Activated CD4-positive, alpha-beta T cell treated with anti-CD3 and anti-CD28 coated beads for 4 hours (primary cell): ENCODE measurements at places on chromosomes 4 and X.

DNA sequence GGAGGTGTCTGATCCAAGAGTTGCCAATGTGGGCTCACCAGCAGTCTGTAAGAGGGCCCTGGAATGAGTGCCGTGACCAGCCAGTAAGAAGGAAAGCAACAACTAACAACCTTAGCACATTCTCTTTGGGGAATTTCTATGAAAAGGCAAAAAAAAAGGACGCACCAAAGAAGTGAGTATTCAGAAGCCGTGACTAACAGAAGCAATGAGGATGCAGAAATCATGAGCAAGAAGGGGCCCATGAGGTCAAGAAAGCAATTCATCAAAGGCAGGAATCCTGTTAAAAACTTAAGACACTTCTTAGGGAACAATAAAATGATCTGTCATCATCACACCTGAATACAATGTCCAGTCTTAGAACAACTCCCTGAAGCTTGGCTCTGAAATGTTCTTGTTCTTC lies 260.5 kb downstream of the RAPGEF2 start:
- DNase-seq: no peak

GRCh38 chr4:40216622-40217366 lies 20.0 kb downstream of the RHOH start:
- DNase-seq: no peak

DNA sequence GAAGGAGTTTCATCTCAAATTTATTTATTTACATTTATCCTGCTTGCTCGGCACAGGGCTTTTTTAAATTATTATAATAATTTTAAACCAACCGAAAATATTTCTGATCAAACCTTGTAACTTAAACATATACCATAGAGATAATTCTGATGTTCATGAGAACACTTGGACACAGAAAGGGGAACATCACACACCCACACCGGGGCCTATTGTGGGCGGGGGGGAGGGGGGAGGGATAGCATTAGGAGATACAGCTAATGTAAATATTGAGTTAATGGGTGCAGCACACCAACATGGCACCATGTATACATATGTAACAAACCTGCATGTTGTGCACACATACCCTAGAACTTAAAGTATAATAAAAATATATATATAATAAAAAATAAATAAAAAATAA lies 2.9 kb downstream of the ANXA5 start:
- no peak for DNase-seq

DNA sequence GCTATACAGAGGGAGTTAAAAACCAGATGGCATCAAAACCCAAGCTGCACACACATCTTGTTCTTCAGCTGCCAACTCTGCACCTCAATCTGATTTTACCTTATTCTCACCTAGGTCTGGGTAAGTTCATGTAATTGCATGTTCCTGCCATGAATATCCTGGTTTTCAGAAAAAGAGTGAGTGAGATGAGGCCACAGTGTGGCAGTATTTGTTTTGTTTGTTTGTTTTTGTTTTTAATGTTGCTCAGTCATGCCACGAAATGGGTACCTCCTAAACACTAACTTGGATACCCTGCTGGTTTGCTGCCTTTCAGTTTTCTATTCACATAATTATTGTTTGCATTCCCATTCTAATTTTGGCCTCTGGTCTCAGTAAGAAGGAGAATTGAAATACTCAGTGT lies 22.5 kb downstream of the TMEM164 start:
- no peak for DNase-seq

DNA sequence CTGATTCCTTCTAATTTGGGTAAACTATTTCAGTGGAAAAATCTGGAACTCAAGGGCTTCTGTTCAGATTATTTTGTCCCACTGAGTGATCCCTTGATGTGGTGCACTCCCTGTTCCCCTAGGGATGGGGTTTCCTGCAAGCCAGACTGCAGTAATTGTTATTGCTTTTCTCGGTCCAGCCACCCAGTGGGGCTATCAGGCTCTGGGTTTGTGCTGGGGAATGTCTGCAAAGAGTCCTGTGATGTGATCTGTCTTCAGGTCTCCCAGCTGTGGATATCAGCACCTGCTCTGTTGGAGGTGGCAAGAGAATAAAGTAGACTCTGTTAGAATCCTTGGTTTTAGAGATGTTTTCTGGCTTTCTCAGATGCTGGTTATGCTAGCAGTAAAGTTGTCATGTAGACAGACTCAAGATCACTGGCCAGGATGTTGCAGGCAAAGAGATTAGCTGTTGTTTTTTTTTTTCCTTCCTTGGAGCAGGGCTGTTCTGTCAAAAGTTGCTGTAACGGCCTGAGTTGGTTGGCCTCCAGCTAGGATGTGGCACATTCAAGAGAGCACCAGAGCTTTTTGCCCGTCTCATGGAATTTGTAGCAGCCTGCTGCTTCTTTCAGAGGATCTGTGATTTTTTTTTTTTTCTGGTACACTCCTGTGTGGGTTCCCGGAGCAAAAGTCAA lies 1314.0 kb downstream of the PCDH19 start:
- DNase-seq: no peak
